ENCODE measurements at places on chromosomes 3 and 15. TPM values are rescaled to one million over a fixed set of nuclear protein-coding genes. Genes with fewer than 3 reads are reported as not detected.
A peak's percentile ranks its signal among the peaks of the same experiment; 100 is the strongest.

Gene SNTN
- not detected for total RNA-seq

Gene ANKUB1
- total RNA-seq = not detected

Gene ZNF80
- total RNA-seq = not detected

Gene OSTN
- 0.55 TPM for total RNA-seq

Gene GRM2
- 0.18 TPM for total RNA-seq

Gene ANKRD34C
- total RNA-seq = 1.1 TPM

DNA sequence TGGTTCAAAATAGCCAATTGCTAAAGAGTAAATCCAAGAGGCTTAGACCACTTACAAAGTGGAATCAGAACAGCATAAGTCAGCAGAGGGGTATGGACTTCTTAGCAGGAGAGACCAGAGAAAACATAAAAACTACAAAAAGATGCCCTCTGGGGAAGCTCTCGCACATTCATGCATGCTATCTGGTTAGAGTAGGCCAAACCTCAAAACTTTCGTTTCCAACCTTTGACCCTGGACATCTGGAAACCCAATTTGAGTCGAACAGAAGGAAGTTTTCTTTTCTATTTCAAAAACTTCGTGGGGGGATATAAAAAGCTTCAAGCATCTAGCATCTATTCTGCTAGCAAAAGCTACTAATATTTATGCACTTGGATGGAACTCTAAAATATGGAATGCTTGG lies 523.9 kb upstream of the AGTR1 start:
- DNase-seq = no peak

DNA sequence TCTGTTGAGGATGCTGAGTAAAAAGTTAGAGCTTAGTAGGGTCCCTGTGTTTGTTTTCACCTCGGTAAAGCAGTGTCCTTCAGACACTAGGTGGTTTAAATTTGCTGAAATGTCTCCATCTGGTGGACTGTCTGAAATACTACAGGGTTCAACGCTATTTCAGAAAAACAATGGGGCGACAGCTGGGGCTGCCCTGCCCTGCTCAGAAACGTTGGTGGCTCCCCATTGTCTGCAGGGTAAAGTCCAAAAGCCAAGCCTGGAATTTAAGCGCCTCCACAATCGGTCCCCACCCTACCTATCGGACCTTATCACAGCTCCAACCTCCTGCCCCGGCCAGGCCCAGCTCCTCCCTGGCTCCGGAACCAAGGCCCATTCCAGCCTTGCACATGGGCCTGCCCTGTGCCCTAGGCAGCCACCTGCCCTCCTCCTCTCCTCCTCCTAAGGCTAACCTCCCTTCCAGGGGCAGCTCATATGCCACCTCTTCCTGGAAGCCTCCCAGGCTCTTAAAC lies 4.3 kb upstream of the TSEN2 start:
- DNase-seq = peak; percentile 26

- DNase-seq = no peak
Observed at GRCh38 chr3:117547956-117548550, 838.5 kb downstream of the TUSC7 start.

DNA sequence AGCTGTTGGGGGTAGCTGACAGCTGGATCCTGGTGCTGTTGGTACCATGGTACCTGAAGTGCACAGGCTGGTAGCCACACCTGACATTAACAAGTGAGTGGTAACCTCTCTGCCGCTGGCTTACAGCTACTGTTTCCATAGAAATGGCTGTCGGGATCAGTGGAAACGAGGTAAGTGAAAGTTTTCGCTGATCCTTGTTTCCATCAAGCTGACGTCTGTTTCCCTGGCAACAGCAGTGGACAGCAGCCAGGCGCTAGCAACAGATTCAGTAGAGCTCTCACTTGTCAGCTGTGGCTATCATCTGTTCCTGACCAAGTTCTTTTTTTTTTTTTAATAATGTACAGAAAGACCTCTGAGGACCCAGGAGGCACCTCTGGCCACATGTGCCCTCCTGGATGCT lies 166.2 kb downstream of the CHDH start:
- no peak for DNase-seq

- no peak for DNase-seq
Observed at GRCh38 chr15:52805351-52806283, 15.5 kb upstream of the ONECUT1 start.

DNA sequence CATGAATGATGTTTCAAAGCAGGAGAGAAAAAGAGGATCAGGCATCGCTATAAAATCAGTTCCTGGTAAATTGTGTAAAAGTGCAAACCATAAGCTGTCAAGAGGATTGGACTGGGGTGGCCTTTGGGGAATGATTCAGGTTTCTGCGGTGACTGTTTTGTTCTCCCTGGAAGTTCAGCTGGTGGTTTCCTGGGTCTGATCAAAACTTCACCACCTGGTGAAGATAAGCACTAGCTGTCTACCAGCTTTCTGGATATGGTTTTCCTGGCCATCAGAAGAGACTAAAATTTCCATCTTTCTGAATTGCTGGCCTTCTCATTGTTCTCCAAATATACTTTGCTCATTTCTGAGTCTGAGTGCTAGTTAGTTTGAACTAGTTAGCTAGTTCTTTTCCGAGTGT lies 2.7 kb upstream of the NANOGP8 start:
- no peak for DNase-seq

GRCh38 chr15:89362203-89363101 lies 27.8 kb upstream of the POLG start:
- DNase-seq = no peak

DNA sequence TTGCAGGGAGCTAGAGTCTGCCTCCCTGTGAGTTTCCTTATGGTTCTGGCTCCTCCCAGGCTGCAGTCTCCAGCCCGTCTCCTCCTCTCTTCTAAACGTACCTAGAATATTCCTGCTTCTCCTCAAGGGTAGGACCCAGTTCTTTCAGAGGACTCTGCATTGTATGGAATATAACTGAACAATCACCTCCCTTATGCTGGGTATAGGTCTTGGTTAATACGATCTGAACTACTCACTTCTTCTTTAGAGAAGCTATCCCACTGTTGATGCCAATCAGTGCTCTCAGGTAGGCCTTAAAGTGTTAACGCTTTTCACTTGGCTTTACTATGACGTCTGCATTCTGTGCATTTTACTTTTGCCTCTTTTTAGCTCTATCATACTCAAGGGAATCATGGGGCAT lies 98.5 kb downstream of the WNT7A start:
- DNase-seq = no peak

DNA sequence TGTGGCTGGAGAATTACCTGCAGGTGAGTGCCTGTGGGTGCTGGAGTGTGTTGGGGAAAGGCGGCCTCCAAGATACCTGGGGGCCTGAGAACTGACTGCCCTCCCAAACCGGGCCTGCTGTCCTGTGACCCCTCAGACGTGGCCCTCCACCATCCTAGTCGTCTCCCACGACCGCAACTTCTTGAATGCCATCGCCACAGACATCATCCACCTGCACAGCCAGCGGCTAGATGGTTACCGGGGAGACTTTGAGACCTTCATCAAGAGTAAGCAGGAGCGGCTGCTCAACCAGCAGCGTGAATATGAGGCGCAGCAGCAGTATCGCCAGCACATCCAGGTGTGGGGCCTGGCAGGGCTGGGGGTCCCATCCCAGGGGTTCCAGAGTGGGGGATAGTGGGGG lies 3.4 kb downstream of the ABCF3 start:
- DNase-seq = no peak

GRCh38 chr3:177371888-177372287 lies 174.6 kb upstream of the TBL1XR1 start:
- no peak for DNase-seq

DNA sequence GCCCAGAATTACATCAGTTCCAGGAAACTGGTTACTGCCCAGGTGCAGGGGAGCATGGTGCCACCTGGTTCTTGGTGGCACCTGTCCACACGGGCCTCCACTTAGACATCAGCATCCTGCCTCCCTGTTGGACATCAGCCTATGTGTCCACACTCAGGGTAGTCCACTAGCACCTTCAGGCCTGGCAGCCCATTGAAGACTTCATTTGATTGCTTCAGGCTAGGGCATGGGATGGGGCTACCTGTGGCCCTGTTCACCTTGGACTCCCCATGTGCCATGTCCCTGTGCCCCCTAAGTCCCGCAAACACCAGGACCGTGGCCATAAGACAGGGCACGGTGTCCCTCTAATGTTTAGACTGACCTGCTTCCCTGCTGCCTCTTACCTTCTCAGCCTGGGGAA lies 30.9 kb downstream of the CYP8B1 start:
- DNase-seq = no peak

Measured in heart right ventricle (tissue), 16 donors.